ENCODE measurements at places on chromosomes 12 and 14.

DNA sequence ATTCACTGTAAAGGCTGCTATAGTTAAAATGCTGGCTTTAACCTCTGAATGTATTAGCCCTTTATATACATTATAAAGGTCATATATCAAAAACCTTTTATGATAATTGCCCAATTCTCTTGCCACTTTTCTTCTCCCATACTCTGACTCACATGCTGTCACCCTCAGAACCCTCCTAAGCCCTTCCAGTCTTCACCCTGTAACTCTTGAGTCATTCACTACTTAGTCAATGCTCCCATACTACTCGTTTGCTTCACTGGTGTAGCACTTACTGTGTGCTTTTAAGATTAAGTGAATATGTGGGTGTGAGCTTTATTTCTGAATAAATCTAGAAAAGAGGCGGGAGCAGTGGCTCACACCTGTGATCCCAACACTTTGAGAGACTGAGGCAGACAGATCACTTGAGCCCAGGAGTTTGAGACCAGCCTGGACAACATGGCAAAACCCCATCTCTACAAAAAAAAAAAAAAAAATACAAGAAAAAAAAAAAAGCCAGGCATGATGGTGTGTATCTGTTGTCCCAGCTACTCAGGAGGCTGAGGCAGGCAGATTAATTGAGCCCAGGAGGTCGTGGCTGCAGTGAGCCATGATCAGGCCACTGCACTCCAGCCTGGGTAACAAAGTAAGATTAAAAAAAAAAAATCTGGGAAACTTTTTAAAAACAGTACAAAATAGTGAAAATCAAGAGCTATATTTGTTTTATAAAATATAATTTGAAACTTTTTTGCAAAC lies 37.6 kb downstream of the SPATA7 start:
- no peak for DNase-seq

- DNase-seq = no peak
Observed at GRCh38 chr14:86501611-86502010, 971.7 kb downstream of the FLRT2 start.

DNA sequence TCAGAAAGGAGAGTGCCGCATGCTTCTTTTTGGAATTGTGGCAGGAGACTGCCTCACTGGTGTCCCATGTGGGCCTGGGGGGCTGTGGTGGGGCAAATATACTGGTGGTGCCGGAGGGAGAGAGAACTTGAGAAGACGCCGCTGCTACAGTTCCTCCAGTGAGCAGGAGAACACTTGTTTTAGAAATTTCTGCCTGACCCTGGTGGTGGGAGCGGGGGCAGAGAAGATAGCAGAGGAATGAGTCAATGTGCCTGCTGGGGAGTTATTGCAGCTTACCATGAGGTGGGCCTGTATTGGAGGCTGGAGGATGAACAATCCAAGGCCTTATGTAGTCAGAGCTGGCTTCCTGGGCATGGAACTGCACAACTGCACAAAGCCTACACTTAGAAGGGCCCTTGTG lies 211.8 kb downstream of the SNAPC1 start:
- no peak for DNase-seq

- no peak for DNase-seq
Observed at GRCh38 chr12:132354211-132354981, 25.0 kb upstream of the GALNT9 start.

- DNase-seq = no peak
Observed at GRCh38 chr12:95529693-95530225, 21.5 kb downstream of the USP44 start.

- DNase-seq = no peak
Observed at GRCh38 chr12:53070877-53071492, 8.2 kb downstream of the SPRYD3 start.

GRCh38 chr12:56922031-56922430 lies 12.2 kb downstream of the SDR9C7 start:
- no peak for DNase-seq

- no peak for DNase-seq
Observed at GRCh38 chr14:50403419-50403818, 6.7 kb upstream of the CDKL1 start.

DNA sequence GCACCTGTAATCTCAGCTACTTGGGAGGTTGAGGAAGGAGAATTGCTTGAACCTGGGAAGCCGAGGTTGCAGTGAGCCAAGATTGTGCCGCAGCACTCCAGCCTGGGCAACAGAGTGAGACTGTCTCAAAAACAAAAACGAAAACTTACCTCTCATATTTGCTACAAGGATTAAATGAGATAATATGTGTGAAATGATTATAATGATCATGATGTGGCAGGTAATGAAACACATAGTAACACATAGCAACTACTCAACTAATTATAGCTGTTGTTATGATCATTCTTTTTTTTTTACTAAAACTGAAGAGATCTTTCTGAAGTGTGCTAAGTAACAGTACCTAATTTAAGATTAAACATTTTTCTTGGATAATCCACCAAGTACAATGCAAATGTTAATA lies 30.1 kb downstream of the RPGRIP1 start:
- no peak for DNase-seq

DNA sequence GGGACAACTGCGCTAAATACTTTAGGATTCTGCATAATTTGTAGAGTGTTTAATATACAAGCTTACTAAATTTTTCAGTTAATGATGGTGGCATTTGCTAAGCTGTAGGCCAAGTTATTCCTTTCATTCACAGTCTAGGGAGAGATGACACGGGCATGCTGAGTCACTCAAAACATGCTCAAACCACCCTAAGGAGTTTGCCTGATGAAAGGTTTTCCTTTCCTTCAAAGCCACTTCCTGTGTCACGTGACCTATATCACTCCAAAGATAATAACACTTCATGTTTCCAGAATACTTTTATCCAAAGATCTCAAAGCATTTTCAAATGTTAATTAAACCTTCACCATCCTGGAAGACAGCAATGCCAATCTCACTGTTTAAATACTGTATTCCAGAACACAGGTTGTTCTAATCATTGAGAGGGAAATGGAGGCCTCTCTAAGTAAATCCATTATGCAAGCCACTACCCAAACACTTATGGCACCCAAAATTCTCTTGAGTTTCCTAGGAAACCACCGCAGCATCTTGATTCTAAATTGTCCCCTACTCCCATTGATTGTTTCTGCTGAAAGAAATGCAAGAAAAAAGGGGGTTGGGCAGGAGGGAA lies 207.0 kb upstream of the CDKN3 start:
- no peak for DNase-seq

- DNase-seq = no peak
Observed at GRCh38 chr14:85342858-85343607, 186.9 kb upstream of the FLRT2 start.

- DNase-seq = no peak
Observed at GRCh38 chr12:91922139-91922538, 223.5 kb downstream of the BTG1 start.

DNA sequence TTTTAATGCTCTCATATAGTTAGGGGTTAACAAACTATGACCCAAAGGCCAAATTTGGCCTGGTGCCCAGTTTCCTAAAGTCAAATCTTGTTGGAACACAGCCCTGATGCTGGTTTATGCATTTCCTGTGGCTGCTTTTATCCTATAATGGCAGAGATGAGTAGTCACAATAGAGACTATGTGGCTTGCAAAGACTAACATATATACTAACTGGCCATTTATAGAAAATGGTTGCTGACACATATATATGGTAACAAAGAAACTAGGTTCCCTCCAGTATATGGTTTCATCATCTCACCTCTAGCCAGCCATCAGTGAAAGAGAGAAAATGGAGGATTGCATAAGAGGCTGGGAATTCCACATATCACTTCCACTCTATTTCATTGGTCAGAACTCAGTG lies 10.8 kb downstream of the NAV3 start:
- DNase-seq = no peak

- no peak for DNase-seq
Observed at GRCh38 chr14:53430870-53431269, 277.7 kb upstream of the DDHD1 start.

- no peak for DNase-seq
Observed at GRCh38 chr12:62146318-62146717, 113.9 kb upstream of the USP15 start.

DNA sequence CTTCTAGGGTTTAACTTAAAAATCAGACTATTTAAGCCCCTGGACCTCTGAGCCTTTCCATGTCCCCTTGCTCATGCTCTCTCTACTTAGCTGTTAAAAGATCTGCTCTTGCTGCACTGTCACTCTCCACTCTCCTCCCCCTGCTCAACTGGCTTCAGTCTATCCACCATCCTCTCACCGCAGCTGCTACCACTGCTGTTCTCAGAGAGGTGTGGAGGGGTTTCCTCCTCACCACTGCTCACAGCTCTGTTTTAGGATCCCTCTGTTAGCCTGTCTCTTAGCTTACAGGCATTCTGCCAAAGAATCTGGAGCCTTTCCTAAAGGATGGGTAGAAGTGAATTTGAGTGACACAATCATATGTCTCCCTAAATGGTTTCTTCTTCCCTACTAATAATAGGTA lies 43.7 kb upstream of the ATP2B1 start:
- no peak for DNase-seq

- no peak for DNase-seq
Observed at GRCh38 chr14:68235011-68235410, 415.4 kb downstream of the RAD51B start.

DNA sequence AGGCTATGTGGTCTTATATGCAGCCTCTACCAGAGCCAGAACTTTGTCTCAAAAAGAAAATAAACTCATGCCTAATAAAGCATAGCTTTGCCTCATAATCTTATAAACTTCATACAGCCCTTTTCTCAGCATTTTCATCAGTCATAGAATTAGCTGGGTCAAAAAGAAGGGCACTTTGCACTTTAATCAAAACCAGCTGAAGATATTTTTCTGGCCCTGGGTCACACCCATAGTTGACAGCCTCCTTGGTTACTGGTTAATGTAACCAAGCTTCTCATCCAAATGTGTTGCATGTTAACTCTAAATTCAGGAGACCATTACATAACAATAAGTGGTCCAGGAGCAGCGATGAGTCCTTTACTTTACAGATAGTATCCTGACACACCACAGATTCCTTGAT lies 558.2 kb downstream of the FLRT2 start:
- no peak for DNase-seq

DNA sequence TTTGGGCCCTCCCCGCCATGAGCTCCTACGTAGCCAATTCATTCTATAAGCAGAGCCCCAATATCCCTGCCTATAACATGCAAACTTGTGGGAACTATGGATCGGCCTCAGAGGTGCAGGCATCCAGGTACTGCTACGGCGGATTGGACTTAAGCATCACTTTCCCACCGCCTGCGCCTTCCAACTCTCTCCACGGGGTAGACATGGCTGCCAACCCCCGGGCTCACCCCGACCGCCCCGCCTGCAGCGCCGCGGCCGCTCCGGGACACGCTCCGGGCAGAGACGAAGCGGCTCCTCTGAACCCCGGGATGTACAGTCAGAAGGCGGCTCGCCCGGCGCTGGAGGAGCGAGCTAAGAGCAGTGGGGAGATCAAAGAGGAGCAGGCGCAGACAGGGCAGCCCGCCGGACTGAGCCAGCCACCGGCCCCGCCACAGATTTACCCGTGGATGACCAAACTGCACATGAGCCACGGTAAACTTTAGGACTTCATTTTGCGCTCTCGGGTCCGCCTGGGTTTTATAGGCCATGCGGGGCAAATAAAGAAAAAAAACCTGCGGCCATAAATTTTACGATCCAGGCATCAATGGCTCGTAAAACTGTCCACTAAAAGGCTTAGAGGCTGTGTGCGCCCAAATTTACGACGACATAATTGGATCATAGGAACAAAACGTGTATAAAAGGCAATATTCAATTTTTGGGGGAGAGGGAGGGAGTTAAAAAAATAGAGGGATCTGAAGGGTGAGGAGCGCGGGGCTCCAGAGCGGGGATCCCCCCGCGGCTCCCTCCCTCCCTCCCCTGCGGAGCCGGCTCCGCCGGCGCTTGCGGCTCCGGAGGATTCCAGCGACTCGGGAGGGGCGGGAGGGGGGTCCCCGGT lies 493 bp downstream of the HOXC5 start:
- DNase-seq = no peak

- no peak for DNase-seq
Observed at GRCh38 chr14:99231161-99231849, 40.7 kb downstream of the BCL11B start.

DNA sequence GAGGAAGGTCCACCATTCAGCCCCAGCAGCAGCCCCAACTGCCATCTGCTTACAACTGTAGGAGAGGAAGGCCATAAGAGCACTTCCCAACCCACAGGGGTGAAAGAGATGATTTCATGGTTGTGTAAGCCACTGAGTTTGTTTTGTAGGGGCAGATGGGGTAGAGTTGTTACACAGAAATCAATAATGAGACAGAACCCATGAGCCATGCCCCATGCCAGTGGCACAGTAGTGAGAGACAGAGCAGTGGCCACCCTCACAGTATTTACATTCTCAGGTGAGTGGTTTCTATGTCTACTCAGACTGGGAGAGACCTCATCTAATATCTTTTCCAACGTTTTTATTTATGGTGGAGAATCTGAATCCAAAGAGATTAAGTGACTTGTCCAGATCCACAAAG lies 68.6 kb downstream of the NUAK1 start:
- no peak for DNase-seq

DNA sequence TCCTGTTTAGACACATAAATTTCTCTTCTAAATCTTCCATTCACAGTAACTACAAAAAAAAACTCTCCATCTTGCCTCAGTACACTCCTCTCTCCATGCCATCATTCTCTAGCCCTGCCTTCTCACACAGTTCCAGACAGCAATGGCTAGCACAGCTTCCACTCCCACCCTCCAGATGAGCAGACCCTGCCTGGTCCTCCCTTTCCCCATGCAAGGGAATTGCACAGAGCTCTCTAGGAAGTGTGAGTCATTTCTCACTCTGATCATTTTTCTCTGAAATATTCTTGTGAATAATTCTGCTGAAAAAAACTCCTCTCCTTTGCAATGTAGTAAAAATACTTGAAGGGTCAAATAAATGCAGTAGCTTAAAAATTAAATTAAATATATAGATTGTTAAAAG lies 170.6 kb downstream of the BMP4 start:
- no peak for DNase-seq

DNA sequence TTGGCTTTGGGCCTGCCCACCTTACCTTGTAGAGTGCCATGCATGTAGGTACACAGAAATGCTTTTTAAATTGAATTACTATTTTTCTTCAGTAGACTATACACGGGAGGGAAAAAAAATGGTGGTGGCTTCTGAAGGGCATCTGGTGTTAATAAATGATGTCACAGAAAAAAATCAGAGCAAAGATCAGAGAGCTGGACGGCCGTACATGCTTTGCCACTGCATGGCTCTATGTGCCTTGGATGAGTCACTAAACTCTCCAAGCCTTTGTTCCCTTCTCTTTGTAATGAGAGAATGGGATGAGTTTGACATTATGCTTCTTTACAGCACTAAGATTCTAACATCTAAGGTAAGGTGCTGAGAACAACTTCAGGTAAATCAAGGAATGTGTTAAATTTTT lies 376.4 kb upstream of the DDHD1 start:
- DNase-seq = no peak

DNA sequence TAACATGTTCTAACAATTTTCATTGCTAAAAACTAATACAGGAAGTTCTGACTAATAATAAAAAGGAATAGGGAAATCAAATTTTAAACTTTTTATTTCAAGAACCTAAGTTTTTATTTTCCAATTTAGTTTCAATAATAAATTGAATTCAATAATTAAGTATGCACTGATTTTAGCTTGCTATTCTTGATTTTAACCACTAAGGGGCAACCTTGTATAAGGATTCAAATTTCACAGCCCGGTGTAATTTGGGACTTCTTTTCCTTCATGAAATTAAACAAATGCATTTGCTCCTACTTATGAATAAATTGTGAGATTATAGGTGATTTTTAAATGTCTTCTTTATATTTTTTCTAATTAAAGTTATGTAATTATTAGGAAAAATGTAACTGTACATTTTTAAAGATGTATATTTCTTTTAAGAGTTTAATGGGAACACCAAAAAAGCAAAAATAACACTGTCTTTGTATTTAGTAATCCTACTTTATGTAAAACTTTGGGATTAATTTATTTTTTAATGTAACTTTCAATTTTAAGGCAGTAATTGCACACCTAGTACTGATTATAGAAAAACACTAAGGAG lies 241.4 kb upstream of the PDZRN4 start:
- no peak for DNase-seq

Data from urinary bladder (tissue), 4 donors.